Skeletal muscle cell (primary cell): ENCODE measurements at places on chromosomes 2 and 18.

- DNase-seq: no peak
These were observed 43.9 kb downstream of the WDR75 start for GRCh38 chr2:189485146-189485545.

DNA sequence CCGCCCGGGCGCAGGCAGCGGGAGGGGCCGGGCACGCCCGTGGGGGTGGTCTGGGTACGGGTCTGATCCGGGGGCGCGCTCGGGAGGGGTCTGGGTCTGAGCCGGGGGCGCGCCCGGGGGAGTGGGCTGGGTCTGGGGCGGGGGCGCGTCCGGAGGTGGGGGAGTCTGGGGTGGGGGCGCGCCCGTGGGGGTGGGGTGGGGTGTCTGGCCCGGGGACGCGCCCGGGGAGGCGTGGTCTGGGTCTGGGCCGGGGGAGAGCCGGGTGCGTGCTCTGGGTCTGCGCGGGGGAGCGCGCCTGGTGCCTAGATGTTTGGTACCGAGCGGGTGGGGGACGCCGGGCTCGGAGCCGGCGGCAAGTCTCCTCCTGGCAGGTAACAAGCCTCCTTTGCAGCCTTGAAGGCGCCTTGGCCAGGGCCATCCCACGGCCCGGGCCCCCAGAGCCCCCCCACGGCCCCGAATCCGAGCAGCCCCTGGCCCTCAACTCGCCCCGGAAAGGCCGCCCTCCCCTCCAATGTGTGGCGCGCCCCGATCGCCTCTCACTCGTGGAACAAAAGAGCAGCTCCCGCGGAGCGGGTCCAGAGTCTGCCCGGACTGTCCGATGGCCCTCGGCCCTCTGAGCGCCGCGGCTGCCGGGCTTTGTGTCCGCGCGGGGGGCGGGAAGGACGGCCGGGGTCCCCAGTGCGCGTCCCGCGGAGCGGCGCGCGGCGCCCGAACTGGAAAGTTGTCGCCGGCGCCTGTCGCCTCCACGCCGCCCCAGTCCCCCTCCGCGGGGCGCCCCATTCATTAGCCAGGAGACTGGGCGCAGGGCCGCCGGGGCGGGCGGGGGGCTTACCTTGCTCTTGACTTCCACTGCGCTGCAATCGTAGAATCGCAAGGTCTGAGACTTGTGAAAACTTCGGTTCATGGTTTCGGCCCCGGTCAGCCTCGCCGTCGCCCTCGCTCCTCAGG is 595 bp downstream of the PARD6G start:
- DNase-seq: no peak

GRCh38 chr18:30763902-30764350 is 278.6 kb downstream of the DSC3 start:
- no peak for DNase-seq

DNA sequence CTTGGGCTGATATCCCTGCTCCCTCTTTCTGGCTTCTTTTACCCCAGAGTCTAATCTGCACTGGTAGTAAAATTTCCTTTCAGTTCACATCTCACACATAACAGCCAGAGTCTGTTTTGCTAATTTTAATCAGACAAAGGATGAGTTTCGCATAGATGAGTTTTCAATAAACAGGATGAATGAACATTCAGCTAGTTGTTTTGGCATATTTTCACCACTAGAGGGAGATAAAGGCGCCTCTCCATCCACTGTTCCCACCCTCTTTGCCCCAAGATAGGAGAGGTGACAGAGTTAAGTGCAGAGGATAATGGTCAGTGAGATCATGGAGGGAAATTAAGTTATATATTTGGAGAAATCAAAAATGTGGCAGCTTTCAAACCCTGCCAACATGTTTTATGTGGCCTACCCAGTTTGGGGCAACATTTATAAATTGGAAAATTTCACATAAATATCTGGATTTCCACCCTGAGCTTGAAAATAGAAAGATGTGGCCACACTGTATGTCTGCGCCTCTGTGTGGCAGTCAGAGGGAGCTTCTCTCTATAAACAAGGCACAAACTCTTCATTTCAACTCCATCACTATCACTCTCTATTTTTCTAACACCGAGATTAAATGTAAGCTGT is 48.5 kb upstream of the DTNA start:
- no peak for DNase-seq

DNA sequence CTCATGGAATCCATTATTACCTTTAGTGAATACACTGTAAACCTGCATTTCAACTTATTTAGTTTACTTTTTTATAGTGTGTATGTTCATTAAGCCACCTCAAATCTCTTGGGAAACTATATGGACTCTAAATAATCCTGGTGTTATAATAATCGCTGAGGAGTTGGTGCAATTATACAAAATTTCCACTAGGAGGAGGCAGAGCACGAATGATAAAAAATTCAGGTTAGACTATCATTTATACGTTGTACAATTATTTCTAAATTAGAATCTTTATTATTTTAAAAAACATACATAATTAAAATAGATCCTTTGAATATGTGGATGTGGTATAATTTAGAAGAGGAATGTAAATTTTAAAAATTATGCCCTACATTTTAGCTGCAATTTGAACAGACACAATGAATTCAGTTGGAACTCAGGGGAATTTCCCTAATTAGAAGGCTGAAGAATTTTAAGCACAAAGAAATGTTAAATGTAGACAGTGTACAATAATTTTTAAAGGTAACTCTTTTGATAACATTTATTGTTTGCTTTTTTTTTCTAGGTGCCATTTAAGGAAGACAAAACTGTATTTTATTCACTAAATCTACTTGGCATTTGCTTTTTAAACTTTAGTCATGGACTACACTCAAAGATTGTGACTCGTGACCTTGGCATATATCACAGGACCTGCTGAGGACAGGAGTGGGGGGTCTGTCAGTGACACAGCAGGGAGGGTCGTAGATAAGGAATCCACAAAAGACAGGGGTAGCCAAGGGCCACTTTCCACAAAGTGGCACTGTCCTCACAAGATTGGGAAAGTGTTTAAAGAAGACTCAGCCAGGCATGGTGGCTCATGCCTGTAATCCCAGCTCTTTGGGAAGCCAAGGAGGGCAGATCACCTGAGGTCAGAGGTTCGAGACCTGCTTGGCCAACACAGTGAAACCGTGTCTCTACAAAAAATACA is 45.5 kb downstream of the RAB12 start:
- no peak for DNase-seq

- peak; percentile 52 for DNase-seq
These were observed 22.7 kb downstream of the RNF152 start for GRCh38 chr18:61870151-61870550.

DNA sequence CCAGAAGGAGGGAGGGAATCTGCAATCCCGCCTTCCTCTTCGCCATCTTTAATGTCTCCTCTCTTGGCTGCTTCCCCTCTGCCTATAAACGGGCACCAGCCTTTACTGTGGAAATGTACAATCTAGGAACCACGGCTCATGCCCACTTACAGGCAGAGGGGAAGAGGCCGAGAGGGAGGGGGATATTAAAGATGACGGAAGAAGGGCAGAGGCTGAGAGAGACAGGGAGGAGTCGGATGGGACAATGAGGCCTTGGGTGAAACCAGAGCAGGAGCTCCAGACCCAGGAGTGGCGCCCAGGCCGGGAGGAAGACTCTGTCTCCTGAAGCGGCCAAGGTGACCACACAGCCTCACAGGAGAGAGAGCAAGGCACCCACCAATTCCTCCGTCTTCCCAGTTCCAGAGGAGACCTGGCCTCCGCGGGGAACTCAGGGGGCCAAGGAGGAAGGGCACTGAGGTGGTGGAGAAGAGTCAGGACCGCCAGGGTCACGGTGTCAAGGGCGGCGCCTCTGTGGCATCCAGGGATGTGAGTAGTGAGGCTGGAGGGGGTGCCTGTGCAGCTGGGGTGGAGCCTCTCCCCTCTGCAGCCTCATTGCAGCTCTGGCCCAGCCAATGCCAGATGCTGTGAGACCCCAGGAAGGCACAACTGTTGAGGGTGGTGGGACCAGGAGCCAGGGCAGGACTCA is 67.8 kb downstream of the CIB4 start:
- no peak for DNase-seq

DNA sequence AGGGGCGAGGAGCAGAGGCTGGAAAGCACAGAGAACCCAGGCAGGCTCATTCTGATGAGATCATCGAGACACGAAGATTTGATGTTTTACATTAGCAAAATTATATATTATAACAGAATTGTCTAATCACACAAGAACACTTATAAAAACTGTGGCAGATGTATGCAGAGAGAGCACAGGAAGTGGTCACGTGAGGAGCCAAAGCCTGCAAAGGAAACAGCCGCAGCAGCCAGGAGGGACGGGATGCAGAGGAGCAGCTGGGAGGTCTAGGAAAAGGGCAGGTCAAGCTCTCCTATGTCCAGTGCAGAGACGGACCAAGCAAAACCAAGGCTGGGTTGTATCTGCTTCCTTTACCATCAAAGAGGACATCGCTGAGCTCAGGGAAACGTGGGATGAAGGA is 355.1 kb upstream of the MYT1L start:
- no peak for DNase-seq

GRCh38 chr2:26067186-26067974 is 33.5 kb downstream of the RAB10 start:
- no peak for DNase-seq

GRCh38 chr2:43126817-43127207 is 99.6 kb downstream of the ZFP36L2 start:
- no peak for DNase-seq

- no peak for DNase-seq
These were observed 22.6 kb downstream of the CAPN13 start for GRCh38 chr2:30784682-30785081.

DNA sequence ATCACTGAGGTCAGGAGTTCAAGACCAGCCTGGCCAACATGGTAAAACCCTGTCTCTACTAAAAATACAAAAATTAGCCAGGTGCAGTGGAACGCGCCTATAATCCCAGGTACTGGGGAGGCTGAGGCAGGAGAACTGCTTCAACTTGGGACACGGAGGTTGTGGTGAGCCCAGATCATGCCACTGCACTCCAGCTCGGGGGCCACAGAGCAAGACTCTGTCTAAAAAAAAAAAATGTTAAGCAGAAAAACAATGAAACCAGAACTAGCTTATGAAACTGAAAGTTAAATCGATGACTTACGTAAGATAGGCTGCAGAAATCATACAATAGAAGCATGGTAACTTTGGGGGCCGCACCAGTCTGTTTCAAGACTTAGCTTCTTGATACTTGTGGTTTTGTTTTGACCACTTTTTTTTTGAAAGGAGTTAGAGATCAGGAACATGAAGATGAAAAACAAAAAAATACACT is 6.2 kb upstream of the GPR155 start:
- no peak for DNase-seq

- no peak for DNase-seq
These were observed 50.5 kb downstream of the USP37 start for GRCh38 chr2:218517434-218518206.

- DNase-seq: peak; percentile 74
These were observed 11.7 kb upstream of the CNGA3 start for GRCh38 chr2:98334439-98335078.

DNA sequence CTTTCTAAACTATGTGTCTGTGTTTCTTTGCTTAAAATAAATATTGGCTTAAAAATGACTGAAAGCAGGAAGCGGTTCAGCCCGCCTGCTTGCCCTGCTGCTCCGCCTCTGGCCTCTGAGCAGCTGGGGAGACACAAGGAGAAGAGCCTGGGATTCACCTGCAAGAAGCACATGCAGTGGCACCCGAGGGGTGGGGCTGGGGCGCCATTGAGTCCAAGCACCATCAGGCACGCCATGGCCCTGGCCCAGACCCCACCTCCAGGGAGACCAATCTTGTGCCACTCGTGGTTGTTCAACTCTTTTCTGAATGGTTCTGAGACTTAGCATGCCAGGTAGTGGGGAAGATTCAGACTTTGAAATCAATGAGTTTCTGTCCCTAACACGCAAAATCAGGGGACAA is 495.5 kb upstream of the MYT1L start:
- no peak for DNase-seq

DNA sequence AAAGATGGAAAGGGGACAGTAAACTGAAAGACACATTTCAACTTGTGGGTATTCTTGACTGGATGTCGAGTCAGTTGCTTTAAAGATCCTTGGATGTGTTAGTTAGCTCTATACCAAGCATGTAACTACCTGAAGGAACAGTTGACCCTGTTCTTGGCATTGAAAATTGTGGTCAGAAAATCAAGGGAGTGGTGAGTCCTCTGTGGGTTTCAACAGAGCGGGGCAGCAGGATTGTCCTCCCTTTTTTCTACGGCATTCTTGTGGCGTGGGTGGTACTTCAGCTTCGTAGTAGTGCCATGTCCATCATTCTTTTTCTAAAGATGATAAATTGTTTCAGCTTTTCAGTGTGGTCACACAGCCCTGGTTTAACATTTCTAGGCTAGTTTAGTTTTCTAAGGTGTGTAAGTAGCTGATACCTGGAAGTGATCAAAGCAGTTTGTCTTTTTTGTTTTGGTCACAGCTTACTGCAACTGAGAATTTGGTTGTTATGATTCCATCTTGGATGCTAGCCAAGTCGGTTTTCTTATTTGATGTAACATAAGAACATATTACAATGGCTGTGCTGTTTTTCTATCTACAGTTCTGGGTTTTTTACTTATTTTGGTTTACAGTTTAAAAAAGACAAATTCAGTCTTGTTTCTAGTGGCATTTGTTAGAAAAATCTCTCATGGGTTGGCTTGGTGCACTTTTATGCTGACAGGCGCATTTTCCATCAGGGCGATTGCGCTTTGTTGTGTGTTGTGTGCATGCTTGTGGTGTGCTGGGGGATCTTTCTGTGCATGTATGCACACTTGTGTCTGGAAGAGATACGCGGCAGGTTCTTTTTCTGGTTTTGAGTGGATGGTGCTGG is 84.7 kb downstream of the ZNF407 start:
- no peak for DNase-seq

DNA sequence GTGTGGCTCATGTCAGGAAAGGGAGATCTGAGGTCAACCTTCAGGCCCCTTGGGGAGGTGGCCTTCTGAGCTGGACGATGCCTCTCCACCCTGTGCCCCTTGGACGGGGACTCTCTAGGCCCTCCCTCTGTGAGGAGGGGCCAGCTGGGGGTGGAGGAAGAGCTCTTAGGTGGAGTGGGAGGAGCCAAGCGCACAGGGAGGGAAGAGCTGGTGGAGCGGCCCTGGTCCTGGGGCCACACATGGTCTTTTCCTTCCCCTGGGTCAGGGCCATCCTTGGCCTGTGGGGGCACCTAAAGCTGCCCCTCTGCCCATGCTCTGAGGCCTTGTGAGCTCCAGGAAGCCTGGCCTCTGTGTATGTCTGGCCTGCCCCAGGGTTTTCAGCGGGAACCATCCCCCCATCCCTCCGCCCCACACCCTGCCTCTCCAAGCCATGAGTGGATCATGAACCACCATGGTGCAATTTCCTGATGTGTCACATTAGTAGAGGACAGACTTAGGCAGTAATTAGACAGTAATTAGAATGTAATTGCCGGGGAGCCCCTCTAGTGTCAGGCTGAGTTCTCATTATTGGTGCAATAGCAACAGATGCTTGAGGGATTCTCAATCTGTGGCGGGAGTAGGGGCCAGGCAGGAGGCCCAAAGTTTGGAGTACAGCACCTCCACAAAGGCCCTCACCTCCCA is 63.0 kb downstream of the GLI2 start:
- no peak for DNase-seq

DNA sequence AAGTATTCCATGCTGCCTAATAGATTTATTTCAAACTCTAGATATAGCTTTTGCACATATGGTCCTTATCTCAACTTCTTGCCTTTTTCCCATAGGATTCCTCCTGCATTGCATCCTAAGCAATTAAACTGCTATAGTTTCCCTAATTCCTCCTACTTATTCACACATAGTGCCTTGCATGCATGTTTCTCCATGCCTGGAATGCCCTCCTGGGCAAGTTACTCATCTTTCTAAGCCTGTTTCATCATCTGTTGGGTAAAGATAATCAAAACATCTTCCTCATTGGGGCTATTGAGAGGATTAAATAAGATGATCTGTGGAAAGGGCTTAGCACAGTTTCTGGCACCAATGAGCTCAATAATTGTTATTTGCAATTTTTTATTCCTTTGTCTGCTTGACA is 726.5 kb downstream of the SLC4A3 start:
- DNase-seq: no peak
